ENCODE measurements at places on chromosomes 1 and 21.

DNA sequence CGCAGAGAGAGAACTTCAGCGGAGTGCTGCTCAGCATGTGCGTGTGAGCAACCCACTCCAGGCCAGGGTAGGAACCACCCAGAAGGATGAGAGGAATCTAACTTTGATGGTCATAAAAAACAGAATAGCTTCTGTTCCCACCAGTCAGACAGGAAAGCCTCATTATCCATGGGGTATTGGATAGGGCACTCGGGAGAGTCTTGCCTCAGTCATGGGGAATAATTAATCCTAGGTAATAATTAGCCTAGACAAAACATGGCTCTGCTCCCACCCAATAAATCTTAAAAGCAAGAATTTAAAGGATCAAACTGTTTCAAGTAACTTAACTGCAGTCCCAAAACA, 35.3 kb downstream of the LDLRAD1 start:
- no peak for DNase-seq

- peak; percentile 72 for DNase-seq
Observed at GRCh38 chr1:27349784-27350662, 8.2 kb downstream of the SYTL1 start.

DNA sequence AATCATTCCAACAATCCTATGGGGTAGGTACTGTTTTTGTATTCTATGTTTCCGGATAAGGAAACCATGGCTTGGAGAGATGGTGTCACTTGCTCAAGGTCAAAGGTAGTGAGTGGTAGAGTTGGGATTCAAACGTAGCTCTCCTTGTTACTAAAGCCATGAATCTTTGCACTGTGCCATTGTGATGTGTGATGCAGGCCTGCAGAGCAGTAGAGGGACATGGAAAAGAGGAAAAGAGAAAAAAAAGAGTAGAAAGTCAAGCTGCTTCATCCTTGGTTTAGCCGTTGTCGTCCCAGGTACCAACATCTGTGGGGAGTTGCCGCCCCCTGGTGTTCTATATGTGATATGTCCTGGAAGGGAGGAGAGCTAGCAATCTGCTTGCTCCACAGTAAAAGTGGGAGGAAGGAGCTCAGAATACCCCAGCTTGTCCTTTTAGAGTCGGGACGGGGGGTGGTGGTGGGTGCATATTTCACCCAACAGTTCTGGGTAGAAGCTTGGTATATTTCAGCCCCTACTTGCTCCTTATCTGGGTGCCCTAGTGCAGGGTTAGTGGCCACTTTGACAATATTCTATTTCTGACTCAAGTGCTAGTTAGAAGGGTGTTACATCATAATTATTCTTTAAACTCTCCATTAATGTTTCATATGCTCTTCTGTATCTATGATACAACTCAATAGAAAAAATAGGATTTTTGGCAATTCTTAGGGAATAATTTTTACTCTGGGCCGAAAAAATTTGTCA, 98.4 kb downstream of the EBNA1BP2 start:
- DNase-seq, result peak; percentile 76

DNA sequence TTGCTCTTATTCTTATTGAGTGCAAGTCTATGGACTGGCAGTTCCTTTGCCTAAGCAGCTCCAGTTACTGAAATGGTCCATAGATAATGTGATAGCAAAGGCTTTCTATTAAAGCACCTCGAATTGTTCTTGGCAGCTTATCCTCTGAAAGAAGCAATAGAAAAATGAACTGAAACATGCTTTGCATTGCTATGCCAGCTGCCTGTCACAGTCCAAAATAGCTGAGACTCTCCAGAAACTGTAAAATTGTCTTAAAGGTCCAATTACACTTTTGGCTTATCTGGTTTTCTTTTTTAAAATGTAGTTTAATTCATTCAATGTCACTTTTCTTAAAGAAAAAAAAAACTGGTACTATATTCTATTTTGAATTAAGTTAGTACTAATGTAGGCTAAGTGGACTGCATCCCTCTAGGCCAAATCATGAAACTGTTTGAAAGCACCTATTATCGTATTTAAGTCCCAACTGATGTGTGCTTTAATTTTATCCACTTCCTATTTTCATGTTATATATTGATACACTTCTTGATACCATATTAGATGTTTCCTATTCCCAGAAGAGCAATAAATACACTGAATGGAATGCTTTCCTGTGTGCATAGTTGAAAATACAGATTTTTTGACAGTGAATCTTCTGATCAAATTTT, 208.0 kb upstream of the DEPDC1 start:
- no peak for DNase-seq

- no peak for DNase-seq
Observed at GRCh38 chr1:194367121-194367520, 1180.7 kb upstream of the B3GALT2 start.

- DNase-seq, result no peak
Observed at GRCh38 chr21:29235714-29236197, 63.0 kb upstream of the BACH1 start.

- DNase-seq, result no peak
Observed at GRCh38 chr1:63878932-63879331, 105.1 kb downstream of the ROR1 start.

DNA sequence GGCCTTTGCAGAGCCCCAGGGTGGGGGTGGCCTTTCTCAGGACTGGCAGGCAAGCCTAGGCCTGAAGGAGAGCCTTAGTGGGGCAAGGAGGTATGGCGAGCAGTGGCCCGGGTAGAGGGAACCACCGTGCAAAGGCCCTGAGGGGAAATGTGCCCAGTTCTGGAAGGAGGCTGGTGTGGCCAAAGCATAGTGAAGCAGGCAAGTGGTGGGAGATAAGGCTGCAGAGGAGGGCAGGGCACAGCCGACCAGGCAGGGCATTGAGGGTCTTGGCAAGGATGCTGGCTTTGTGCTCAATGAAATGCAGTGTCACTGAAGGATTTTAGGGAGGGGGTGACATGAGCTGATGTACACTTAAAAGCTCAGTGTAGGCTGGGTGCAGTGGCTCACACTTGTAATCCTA, 22.8 kb downstream of the MROH7 start:
- no peak for DNase-seq

GRCh38 chr1:57518496-57518895, 94.6 kb upstream of the DAB1 start:
- DNase-seq, result no peak

GRCh38 chr1:2471587-2472001, 4.5 kb upstream of the PLCH2 start:
- DNase-seq, result no peak

DNA sequence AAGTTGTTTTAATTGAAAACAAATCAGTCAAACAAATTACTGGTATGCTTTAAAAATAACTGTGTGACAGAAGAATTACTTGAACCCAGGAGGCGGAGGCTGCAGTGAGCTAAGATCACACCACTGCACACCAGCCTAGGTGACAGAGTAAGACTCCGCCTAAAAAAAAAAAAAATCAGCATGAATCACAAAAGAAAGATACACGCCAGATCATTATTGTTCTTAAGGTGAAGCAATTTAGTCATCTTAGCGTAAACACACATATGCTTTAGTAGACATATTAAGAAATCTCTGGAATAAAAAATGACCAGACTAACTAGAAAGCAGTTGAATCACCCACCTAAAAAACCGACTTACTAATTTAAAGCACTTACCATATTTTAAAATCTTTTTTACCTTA, 20.2 kb downstream of the RERE start:
- no peak for DNase-seq

DNA sequence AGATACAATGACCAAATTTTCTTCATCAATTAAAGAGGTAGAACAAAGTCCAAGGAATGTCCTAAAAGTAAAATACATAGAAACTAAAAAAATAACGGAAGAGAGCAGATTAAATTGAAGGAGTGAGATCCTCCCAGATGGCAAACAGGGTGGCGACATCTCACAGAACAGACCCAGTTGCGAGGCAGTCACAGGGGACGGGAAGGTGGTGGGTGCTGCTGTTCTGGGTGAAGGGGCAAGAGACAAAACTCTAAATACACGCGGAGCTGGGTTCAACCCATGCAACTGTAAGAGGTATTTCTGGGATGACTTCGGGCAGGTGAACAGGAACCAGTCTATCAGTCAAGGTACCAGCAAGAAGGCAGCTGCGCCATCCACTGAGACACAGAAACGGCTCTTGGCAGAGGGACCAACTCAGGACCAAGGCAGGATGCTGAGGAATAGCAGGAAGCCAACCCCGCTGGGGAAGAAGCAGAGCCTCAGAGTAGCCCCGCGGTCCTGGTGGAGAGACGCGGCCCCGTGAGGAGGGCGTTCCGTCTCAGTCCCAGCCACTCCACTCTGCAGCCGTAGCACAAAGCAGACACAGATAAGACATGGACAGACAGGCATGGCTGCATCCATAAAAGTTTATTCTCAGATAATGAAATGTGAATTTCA, 32.2 kb downstream of the WDR4 start:
- DNase-seq, result no peak

DNA sequence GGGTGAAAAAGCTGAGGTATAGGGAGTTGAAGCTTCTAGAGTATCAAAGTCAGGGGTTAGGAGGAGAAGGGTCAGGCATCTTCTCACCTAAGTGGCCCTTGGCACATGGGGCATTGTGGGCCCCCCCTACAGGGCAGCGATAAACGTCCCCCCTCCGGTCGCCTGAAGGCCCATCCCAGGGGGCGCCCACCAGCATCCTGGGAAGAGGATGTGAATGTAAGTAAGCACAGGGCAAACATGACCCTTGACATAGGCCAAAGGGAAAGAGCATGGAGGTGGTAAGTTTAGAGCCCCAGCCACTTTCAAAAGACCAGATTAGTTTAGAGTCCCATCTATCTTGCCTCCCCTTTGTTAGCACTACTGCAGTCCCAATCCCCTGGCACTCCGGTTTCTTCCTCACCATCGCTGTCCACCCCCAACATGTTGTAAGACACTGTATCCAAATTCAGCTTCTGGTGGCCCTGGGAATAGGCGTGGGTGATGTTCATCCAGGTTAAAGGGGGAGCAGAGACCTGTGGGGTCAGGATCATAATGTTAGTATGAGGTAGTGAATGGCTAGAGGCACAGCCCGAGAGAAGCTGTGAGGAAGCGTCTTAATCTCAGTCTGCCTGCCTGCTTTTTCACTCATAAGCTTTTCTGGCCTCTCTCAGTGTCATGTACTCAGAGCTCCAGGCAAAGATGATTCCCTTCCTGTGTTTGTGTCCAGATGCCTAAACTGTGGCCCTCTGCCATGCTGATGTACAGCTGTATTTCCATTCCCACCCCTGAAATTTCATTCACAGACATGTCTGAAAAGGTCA, 2.7 kb downstream of the ITGA10 start:
- DNase-seq, result no peak

- DNase-seq, result no peak
Observed at GRCh38 chr1:97190326-97190725, 468.7 kb downstream of the PTBP2 start.

- no peak for DNase-seq
Observed at GRCh38 chr1:2891923-2892448, 90.5 kb upstream of the TTC34 start.

DNA sequence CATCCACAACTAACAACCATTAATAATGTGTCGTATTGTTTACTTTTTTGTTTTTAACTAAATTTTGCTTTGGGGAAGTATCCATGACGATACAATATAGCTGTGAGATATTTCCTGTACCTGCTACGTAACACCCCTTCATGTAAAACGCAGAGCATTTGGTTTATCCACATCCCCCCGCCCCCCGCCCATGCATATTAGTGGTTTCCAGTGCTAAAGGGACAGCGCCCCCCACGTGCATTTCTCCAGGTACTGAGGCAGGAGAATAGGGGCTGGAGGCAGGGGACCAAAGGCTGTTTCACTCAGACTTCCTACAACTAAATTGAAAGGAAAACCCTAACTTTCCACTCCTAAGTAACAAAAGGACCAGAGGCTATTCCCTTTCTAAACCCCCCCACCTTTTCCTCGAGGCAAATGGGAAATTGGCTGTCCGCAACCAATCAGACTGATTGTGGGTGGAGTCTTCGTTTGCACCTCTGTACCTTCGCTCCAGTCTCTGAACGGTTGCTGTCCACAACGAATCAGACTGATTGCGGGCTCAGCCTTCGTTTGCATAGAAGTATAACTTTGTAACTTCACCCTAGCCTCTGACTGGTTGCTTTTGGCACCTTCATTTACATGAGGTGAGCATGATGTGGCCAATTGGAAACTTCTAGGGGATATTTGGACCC, 12.2 kb upstream of the RIPK4 start:
- DNase-seq, result no peak

DNA sequence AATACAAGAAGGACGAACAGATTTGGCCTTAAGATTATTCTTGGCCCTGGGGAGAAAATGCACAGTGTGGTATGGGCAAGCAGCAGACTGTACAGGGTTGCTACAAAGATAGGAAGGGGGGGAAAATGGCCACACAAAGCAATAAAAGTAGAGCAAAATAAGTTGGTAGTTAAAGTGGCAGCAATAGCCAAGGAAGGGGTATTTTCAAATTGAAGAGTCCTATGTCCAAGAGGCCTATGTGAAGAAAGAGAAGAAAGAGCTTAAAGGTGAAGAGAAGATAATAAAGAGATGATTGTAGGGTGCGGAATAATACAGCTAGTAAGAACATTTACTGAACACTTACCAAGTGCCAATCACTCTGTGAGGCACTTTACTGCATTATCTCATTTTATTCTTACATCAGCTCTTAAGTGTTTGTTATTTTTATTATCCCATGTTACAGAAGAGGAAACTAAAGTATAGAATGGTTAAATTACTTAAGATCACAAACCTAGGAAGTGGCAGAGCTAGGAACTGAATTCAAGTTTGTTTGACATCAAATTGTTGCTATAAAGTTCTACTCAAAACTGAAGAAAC, 88.1 kb upstream of the TTC39A start:
- DNase-seq, result peak; percentile 79

GRCh38 chr1:180231936-180232335, 1.9 kb downstream of the LHX4 start:
- DNase-seq, result no peak

DNA sequence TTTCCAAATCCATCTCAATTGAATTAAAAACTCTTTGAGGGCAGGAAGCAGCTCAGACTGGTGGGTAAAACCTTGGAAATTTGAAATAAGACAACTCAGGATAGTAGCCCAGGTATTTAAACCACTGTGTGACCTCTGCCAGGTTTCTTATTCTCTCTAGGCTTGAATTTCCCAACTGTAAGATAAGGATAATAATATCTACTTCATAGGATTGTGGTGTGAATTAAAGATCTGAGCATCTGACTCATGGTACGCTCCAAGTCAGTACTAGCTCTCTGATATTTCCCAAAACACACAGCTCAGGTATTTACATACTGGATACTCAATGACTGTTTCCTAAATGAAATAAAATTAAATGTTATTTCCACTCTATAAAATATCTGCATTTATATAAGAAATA, 337.2 kb downstream of the LTN1 start:
- no peak for DNase-seq

DNA sequence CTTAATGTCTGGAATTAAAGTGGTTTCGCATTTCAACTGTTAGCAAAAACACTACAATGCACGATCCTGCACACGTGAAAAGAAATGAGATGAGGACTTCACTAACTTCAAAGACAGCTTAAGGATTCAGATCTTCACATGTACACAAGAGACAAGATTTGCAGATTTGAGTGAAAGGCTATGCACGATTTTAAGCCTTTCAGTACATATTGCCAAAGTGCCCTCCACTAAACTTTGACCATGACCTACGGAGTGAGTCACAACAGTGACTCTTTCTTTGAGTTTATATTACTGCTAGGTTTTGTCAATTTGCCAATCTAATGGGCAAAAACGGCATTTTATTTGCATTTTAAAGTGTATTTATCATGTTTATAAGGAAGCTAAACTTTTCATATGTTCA, 41.2 kb upstream of the CR1L start:
- no peak for DNase-seq

Measured in NCI-H2227 treated with DMSO at 0.1 percent for 48 hours (cell line).